Urinary bladder (tissue), 4 donors: ENCODE measurements at places on chromosomes 1 and 21.
A peak's percentile ranks its signal among the peaks of the same experiment; 100 is the strongest.

- DNase-seq, result no peak
Measured at GRCh38 chr1:231626951-231627614, 493 bp downstream of the DISC1 start.

- no peak for DNase-seq
Measured at GRCh38 chr21:40095477-40095876, 228.2 kb downstream of the PCP4 start.

- no peak for DNase-seq
Measured at GRCh38 chr1:89959719-89960118, 35.2 kb upstream of the ZNF326 start.

DNA sequence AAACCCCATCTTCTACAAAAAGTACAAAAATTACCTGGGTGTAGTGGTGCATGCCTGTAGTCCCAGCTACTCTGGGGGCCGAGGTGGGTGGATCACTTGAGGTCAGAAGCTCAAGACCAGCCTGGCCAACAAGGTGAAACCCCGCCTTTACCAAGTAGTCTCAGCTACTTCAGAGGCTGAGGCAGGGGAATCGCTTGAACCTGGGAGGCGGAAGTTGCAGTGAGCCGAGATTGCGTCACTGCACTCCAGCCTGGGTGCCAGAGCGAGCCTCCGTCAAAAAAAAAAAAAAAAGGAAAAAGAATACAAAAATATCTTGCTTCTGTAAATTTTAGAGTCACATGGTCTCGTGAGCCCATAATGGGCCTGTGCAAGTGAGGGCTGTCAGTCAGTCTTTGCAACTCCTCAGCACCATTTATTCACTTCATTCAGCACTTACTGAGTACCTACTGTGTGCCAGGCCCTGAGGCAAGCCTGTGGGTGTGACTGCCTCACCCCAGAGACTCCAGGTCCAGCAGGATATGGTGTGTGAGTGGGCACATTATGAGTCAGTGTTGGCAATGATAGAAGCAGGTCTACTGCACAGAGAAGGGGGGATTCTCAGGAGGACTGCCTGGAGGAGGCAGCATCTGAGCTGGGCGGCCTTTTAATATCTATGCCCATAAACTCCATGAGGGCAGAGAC, 46.8 kb upstream of the TARDBP start:
- DNase-seq, result no peak

GRCh38 chr1:18426580-18426979, 54.1 kb upstream of the KLHDC7A start:
- no peak for DNase-seq

DNA sequence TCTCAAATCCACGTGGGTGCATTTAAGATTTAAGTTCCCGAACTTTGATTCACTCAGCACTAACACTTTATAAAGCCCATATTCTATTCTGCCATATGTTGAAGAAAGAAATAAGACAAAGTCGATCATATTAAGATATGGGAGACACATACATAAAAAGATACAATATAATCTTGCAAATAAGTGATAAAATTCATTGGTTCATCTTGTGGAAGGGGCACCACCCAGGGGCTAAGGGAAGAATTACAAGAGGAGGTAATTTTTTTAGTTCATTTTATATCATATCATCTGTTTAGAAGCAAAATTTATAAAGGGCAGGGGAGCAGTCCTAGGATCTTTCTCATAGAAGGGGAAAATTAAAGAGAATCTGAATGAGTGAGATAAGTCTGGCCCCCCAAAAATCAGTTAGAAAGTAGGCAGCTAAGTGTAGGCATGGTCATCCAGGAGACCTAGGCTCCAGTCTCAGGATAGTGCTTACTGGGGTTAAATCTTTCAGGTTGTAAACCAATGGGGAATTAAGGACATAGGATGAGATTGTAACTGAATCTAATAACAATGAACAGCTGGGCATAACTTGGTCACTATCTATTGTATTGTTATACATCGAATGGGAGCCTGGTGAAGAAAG, 124.2 kb upstream of the L1TD1 start:
- no peak for DNase-seq

DNA sequence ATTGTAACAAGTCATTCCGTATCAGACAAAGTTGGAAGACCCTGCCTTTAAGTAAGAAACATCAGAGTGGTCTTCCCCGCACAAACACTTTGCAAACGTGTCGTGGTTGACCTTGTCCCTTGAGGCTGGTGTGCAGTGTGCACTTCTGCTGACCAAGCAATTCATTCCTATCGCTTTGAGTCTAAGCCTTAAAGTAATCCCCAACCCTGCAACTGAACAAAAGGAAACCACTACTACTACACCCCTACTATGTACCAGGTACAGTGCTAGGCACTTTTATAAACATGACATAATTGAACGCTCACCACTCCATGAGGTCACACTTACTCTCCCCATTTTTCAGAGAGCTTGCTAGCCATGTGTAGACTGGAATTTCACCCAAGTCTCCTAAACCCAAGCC, 10.6 kb downstream of the ITPKB start:
- no peak for DNase-seq

DNA sequence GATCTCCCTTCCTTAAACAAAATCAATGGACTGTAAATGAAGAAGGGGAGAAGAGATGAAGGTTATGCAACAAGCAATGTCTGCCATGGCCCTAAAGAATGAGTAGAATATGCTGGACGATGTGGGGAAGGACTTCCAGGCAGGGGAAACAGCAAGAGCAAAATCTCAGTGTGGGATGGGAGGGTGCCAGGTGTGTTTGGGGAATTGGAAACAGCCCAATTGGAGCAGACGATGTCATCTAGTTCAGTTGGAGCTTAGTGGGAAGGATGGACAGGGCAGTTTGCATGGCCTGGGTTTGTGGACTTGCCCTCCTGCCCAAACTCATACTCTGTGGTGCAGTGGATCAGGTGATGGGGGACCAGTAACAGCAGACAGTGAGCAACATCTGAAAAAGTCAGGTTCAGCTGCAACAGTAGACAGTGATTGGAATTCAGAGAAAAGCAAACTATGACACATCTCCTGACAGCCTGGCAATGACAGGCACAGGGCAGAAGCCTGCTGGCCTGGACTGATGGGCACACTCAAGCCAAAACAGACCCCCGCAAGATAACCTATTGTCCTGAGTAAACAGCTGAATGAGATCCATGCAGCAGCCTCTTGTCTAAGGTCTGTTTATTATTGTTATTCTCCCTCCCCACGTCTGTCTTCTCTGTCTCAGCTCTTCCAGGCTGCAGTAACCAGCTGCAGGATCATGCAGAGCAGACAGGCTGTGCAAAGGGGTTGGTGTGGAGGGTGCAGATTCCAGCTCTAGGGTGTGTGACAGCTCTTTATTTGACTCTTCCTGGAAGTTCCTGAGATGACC, 50.5 kb upstream of the PRELP start:
- no peak for DNase-seq

GRCh38 chr1:185960422-185961321, 226.5 kb downstream of the HMCN1 start:
- no peak for DNase-seq

DNA sequence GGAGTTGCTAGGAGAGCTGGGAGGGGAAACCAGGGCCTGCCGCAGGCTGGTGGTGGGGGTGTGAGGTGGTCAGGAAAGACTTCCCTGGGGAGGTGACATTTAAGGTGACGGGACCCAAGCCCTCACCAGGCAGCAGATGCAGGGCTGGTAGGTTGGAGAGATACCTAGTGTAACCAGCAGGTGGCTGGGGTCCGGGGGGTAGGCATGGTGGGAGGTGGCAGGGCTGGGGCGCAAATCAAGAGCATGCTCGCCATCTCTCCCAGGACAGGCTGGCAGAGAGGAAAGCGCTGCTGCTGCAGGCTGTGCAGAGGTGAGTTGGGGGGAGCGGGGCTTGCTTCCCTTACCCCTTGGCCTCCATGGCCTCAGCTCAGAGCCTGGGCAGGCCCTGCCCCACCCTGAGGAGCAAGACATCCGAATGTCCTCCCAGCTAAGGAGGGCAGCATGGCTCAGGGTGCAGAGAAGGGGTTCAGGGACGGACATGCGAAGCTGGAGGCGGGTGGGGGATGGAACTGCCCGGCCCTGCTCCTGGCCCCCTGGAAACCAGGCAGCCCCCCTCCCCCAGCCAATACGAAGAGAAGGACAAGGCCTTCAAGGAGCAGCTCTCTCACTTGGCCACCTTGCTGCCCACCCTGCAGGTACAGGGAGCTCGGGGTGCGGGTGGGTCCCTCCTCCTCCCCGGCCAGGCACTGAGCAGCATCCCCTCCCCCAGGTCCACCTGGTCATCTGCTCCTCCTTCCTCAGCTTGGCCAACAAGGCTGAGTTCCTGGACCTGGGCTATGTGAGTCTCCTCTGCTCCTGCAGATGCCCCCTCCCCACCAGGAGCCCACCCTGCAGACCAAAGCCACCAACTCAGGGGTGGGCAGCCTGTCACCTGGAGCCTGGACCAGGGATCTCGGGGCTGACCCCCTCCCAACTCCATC, 4.0 kb downstream of the RNF207 start:
- no peak for DNase-seq

- DNase-seq, result no peak
Measured at GRCh38 chr1:8382051-8382505, 64.2 kb downstream of the SLC45A1 start.

GRCh38 chr1:89279011-89279466, 6.4 kb upstream of the GBP5 start:
- DNase-seq, result no peak

DNA sequence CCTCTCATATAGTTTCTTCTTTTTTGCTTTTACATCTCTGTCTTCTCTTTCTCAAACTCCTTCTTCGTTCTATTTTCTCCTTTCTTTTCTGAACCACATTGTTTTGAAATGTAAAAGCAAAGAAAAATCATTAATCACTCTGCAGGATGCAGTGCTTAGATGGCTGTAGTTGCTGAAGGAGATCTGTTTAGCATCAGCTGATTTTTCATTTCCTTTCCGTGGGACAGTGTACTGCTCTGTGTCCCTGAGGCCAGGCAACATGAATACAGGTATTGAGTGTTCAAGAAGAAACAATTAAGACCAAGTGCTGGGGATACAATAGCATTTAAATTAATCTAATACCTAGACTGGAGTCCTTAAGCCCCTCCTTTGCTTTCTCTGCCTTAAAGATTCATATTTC, 257.2 kb upstream of the SPAG17 start:
- DNase-seq, result no peak

- DNase-seq, result no peak
Measured at GRCh38 chr1:165354739-165355138, 1.8 kb downstream of the LMX1A start.

DNA sequence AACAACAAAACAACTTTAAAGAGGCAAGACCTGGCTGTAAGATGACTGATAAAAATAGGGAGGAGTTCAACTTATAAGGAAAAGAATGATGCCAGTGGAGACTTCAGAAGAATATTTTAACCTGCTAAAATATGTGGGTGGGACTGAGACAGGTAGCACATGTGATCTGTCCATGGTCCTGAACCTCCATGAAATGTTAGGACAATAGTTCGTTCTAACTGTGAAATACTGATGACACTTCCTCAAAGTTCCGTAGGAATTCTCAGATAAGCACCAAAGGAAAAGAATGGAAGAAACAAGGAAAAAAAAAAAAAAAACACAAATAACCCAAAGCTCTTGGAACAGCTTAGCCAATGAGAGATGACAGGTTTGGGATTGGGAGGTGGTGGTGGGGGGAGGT, 44.7 kb downstream of the CDC42BPA start:
- no peak for DNase-seq

- no peak for DNase-seq
Measured at GRCh38 chr1:63721531-63722189, 52.2 kb upstream of the ROR1 start.

GRCh38 chr1:205798577-205798976, 14.4 kb downstream of the SLC41A1 start:
- no peak for DNase-seq

DNA sequence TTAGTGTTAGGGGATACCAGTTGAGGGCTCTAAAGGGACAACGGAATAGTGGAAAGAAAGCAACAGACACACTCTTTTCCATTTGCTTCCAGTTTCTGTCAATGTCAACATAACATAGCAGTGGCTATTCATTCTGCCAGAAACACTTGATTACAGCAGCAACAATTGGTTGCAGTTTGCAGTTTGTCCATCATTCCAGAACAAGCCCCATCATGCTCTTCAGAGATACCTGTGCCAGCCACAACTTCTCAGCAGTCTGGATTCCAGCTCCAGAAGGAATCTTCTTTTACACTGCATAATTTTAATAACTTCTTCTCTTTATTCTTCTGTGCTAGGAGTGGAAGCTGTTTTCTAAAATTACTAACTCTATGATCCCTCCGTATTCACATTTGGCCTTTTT, 1521.4 kb downstream of the PLA2G4A start:
- DNase-seq, result no peak

DNA sequence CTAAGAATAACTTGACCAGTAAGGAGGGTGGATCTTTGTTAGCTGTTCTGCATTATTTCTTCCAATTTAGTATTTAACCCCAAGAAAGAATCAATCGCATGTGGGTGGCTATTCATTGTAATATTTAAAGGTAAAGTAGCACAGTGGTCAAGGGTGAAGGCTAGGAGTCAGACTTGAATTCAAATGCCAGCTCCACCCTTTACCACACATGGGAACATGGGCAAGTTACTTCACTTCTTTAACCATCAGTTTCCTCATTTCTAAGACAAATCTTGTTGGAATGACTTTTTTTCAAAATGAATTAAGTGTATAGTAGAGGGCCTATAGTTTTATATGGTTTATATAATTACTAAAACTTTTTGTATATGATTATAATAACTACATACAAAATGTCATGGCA, 71.3 kb upstream of the S1PR1 start:
- DNase-seq, result no peak

- DNase-seq, result no peak
Measured at GRCh38 chr1:218377143-218377660, 32.1 kb downstream of the TGFB2 start.

- DNase-seq, result no peak
Measured at GRCh38 chr1:205319081-205320018, 2.2 kb downstream of the NUAK2 start.

DNA sequence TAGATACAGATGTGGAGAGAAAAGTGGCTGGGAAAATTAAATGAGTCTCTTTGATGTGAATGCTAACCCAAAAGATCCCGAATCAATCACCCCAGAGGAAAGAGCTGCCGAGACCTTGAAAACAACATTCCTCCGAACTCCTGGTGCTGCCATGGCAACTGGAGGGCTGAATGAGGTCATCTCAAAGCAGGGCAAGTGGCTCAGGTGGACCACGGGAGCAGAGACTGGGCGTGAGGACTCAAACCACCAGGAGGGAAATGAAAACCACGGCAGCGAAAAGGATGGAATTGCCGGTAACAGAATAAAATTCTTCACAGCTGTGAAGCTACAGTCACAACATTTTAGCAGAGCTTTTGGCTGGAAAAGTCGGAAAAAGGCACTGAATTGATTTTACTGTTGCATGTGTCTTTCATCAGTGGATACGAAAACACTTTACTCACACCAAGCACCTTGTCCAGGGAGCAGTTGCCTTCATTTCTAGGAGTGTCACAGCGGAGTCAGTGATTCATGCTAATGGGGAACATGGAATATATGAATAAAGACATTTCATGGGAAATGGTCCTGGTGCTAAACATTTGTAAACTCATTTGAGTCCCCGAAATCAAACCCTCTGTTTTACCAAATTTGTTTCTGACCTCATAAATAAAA, 23.2 kb upstream of the BECN2 start:
- no peak for DNase-seq

GRCh38 chr1:77031106-77031662, 163.9 kb downstream of the ST6GALNAC5 start:
- DNase-seq, result no peak

GRCh38 chr1:217599154-217599553, 31.7 kb downstream of the GPATCH2 start:
- no peak for DNase-seq

GRCh38 chr1:184033711-184034167, 3.8 kb downstream of the COLGALT2 start:
- no peak for DNase-seq

- DNase-seq, result peak; percentile 70
Measured at GRCh38 chr1:23249787-23250454, 32.6 kb upstream of the HTR1D start.

GRCh38 chr21:31293986-31294385, 50.1 kb downstream of the TIAM1 start:
- DNase-seq, result no peak
